ENCODE measurements at places on chromosomes 5 and 9.

- no peak for DNase-seq
These were observed 43.5 kb downstream of the CNTRL start for GRCh38 chr9:121118266-121118665.

- no peak for DNase-seq
These were observed 597 bp upstream of the TMEM250 start for GRCh38 chr9:136119061-136119882.

DNA sequence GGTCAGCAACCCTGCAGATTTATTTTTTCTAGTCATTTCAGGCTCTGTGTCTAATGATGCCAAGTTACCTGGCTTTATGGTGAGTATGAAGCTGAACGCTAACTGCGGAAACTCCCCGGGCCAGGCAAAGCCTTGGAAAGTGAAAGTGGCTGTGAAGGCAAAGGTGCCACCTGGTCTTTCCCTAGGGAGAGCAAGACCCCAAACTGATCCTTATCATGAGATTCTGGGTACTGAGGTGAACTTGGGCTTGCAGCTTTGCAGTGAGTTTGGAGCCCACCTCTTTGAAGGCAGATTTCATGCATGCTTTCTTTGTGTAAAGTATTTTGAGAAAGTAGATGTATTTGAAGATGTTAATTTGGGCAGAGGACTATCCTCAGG is 63.3 kb downstream of the CARTPT start:
- DNase-seq: no peak

DNA sequence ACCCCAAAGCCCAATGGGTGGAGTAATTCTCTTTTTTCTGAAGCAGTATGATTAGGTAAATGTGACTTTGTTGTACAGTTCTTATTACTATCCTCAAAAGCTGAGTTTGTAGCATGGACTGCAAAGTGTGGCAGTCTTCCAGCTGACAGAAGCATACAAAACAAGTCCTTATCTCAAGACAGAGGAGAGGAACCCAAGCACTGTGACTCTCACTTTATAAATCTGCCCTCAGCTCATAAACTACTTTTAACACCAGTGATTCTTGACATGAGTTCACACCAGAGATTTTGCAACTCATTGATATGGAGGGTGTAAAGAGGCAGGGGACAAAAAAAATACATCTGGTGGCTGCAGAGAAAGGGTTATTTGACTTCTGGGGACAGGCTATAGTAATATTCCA is 251.6 kb downstream of the NTRK2 start:
- no peak for DNase-seq

DNA sequence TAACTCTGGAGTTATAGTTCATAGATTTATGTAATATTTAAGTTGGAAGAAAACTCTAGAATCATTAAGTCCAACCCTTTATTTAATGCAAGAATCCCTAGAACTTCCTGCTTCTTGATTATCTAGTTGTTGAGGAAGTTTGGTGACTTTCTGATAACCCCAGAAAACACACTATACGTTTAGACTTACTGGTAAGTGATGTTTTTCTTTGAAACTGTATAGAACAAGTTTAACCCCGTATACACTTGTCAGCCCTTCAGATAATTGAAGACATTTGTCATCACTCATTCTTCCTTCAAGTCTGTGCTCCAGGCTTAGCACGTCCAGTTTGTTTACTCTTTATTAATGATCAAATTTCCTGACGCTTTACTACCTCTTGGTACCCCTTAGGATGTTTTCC is 9.0 kb downstream of the NDUFS4 start:
- no peak for DNase-seq
